ENCODE measurements at places on chromosomes 6 and 20.

DNA sequence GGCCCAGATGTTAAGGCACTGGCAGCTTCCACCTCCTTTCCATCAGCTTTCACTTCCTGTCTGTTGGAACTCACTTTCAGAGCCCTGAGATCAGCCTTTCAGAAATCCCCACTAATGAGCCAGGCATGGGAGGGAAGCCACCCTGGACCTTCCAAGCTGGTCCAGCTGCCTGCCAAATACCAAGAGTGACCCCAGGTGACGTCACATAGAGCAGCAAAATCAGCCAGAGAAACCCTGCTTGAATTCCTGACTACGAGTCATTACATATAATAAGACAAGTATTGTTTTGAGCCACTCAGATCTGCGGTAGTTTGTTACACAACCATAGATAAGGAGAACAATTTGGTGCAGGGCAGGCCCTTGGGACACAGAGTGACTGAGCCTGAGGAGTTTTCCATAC lies 556.0 kb upstream of the JAG1 start:
- no peak for DNase-seq

DNA sequence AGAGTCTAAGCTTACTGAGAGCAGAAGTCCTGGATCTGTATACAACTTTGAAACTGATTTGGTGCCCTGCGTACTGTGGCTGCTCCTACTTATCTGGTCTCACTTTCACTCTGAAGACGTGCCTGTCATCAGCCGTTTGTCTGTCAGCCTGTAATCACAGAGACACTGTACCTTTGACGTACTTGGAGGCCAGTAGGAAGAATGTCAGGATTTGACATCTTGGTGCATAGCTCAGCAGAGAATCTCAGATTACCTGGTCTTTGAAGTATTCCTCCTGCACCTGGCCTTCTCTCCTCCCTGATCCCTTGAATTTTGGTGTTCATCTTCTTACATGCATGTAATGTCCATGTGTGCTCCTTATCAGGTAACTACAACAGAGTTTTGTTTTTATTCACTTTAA lies 37.7 kb downstream of the DSE start:
- DNase-seq, result no peak

DNA sequence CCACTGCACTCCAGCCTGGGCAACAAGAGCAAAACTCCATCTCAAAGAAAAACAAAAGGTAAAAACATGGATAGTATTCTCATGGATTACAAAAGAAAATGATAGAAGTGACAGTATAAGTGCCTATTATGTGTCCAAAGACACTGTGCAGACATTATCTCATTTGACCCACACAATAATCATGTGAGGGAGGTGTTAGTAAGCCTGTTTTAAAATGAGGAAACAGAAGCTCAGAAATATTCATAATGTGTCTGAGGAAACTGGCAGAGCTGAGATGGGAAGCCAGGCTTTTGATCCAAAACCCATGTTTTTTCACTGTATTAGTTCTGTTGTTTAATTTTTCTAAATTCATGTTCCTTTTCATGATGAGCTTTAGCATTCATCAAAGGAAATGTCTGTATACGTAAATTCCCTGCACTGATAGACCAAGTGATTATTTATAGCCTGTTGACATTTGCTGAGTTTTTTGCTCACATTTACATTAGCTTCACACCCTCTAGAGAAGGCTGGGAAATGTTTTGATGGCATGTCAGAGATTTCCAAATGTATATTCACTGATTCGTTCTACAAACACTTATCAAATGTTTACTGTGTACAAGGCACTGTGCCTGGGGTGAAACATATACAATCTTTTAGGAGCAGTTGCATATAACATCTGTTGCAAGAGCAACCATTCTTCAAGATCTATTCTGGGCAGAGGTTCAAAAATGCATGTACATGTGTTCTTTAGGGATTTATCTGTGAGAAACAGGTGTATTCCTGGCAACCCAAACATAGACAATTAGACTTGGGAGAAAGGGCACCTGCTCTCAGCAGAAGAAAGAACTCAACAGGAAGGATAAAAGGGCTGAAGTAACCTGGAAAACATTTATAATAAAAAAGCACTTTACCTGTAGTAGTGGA lies 331.5 kb downstream of the SAMD5 start:
- no peak for DNase-seq

DNA sequence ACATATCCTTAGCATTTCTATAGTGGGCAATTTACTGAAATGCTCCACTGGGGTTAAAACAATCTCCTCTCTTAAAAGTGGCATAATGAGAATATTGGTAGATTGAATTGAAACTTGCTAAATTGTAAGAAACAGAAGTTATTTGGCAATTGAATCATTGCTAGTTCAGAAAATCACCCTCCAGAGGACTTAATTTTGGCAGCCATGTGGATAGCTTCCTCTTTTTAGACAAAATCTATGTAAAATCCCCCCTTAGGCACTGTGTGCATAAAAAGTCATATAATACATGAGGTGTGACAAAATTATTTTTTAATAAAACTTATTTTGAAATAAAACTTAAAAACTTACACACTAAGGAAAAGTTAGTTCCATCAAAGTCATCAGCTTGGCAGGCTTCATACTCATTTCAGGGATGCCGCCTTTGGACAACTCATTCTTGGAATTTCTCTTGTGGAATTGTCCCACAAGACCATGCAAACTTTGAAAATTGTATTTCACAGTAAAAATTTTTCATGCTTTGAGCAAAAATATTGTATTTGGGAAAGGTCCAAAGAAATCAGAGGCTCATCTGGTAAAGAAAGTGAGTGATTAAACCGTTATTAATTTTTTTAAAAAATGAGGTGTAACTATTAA lies 473.0 kb downstream of the BCKDHB start:
- DNase-seq, result no peak

- peak; percentile 44 for DNase-seq
Observed at GRCh38 chr6:124795643-124796463, 166.4 kb upstream of the RNF217 start.

GRCh38 chr20:57473246-57474048 lies 51.5 kb downstream of the CTCFL start:
- DNase-seq, result peak; percentile 45

GRCh38 chr6:98957450-98957849 lies 9.7 kb upstream of the FBXL4 start:
- DNase-seq, result no peak

GRCh38 chr20:41258474-41258873 lies 59.1 kb downstream of the ZHX3 start:
- no peak for DNase-seq

- no peak for DNase-seq
Observed at GRCh38 chr6:124679387-124679786, 282.9 kb upstream of the RNF217 start.

GRCh38 chr6:163254341-163254835 lies 160.1 kb upstream of the QKI start:
- no peak for DNase-seq

DNA sequence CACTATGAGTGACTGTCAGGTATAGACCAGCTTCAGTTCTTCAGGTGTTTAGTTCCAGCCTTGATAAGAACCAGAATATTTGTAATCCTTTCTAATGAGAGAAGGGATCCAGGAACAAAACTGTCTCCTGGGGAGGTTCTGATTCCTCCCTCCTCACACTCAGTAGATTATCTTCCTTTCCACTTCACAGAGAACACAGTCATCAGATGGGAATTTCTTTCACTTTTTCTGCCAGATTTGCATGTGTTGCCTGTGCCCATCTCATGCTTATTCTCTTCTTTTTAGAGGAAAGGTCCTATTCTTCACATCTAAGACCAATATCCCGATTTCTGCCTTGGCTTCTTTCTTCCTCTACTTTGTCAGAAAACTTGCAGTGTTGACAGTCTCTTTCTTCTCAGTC lies 50.8 kb downstream of the CD109 start:
- DNase-seq, result no peak

DNA sequence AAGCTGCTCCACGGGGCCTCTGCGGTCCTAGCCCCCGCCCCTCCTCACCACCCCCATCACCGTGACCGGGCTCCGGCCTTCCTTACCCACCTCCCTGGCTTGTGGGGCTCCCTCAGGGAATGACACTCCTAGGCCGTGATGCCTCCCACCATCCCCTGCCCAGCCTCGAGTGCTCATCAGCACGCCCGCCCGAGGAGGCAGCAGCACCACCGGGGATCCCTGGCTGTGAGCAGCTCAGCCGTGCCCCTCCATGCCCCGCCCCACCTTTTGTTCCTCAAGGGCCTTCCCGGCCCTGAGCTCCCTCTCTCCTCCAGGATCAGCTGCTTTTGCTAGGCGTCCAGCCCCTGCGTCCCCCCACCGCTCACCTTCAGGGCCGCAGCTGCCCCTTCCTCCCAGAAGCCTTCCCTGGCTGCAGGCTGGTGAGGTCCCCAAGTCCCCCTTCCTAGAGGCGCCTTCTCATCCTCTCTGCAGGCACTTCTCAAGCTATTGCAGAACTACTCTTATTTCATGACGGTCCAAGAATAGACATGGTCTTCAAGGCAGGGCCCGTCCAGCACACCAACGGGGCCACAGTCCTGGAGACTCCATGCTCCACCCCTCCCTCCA lies 3.0 kb downstream of the FNDC11 start:
- no peak for DNase-seq

DNA sequence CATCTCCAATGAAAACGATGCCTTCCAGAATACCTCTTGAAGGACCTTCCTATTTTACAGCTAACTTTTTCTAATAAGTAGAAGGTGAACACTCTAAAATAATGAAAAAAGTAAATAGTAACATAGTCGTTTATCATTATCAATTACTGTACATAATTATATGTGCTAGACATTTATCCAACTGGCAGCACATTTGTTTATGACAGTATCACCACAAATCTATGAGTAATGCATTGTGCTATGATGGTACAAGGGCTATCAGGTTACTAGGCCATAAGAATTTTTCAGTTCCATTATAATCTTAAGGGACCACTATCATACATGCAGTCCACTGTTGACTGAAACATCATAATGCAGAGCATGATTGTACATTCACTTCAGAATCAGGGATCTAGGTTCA lies 68.4 kb downstream of the ATG5 start:
- DNase-seq, result no peak

DNA sequence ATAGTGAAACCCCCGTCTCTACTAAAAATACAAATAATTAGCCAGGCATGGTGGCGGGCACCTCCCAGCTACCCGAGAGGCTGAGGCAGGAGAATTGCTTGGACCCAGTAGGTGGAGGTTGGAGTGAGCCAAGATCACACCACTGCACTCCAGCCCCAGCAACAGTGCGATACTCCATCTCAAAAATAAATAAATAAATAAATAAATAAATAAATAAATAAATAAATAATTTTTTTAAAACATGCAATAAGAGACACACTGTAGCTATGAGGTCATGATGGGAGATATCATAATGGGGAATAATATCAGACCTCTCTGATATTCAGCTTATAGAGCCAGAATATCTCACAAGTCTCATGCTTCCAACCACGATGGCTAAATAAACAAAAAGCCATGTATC lies 82.3 kb downstream of the CD24 start:
- no peak for DNase-seq

GRCh38 chr6:24985323-24985722 lies 49.6 kb upstream of the RIPOR2 start:
- peak; percentile 72 for DNase-seq

DNA sequence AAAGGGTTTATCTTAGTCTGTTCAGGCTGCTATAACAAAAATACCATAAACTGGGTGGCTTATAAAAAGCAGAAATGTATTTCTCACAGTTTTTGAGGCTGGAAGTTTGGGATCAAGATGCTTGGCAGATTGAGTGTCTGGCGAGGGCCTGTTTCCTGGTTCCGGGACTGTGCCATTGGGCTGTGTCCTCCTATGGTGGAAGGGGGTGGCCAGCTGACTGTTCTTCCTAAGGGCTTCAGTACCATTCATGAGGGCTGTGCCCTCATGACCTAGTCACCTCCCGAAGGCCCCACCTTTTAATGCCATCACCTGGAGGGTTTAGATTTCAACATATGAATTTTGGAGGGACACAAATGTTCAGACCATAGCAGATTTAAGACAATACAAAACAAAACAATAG lies 91.2 kb downstream of the ARID1B start:
- no peak for DNase-seq

DNA sequence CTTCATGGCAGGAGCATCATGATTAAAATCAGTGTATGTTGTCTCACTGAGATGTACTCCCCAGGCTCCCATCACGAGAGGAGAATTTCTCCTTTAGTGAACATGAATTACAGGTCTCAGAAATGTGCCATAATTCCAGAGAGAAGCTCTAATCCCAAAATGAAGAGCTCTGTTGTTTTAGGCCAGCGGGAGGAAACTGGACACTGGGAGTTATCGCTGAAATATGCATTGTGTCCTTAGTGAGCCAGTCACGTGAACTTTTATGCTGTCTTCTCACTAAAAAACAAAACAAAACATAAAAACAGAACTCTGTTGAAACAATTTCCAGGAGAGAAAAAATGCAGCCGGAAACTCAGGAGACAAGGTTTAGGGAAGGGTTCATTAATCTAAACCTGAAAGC lies 315.7 kb upstream of the NT5E start:
- DNase-seq, result no peak

GRCh38 chr20:21982559-21982958 lies 277.1 kb downstream of the PAX1 start:
- no peak for DNase-seq

- DNase-seq, result no peak
Observed at GRCh38 chr6:132165677-132166076, 214.5 kb upstream of the CCN2 start.

DNA sequence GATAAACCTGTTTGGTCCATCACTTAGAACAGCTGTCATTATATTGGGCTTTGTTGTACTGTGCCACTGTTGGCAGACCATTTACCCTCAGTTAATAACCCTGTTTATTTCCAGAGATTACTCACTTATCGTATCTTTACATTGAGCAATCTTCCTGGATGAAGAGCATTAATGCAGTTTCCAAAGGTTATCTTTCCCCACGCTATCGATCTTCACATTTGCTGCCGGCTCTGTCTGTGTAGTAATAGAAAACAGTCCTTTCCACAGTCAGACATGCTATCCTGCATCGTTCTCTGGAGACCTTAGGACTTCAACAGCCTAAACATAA lies 27.4 kb downstream of the GHRH start:
- no peak for DNase-seq

DNA sequence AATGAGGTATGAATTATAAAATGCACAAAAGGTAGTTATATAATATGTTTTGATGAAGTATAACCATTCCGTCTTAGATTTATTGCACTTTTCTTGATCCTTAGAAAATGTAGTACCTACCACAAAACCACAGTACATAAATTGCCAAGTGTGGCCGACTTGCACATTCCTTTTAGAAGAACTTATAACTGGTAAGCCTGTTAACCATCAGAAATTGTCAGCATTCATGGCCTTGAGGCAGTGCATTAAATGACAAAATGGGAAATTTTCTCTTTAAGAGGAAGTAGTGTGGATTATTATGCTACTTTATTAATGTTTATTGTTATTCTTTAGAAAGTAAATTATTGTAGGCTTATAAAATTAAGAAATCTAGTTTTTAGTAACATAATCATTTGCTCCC lies 29.6 kb downstream of the TAB2 start:
- no peak for DNase-seq
